ENCODE measurements at places on chromosomes 16 and 17.

DNA sequence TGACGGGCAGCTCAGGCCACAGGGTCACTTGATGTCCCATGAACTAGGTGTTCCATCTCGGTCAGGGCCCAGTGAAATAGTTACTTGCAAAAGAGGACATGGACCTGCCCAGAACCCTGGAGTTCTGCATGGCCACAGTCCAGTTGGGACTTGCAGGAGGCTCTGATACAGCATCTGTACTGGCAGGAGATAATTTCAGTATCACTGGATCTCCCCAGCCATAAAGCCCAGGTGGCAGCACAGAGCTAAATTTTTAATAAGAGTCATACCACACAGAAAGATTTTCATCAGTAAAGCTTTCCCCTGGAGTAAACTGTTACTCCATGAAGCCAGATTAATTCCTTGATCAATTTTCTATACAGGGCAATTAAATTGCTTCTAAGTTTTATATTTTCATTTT lies 18.0 kb upstream of the SLC16A5 start:
- DNase-seq, result no peak

DNA sequence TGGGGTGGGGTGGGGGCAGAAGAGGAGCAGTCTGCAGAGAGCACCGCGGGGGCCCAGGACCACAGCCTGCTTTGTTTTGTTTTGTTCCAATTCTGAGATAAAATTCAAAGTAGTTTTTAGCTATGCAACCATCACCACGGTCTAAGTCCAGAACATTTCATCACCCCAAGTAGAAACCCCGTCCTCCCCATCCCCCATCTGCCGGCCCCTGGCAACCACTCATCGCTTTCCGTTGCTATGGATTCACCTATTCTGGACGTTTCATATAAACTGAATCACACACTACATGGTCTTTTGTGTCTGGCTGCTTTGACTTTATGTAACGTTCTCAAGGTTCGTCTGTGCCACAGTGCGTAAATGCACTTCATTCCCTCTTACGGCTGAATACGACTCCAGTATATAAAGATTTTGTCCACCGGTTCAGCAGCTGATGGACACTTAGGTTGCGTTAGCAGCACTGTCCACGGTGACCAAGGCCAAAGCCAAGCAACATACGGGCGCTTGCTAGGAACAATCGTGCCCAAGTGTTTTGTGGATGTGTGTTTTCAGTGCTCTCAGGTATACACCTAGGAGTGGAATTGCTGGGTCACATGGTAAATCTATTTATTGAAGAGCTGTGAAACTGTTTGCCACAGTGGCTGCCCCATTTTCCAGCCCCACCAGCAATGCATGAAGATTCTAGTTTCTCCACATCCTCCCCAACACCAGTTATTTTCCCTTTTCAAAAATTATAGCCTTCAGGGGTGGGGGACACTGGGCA lies 27.7 kb upstream of the RASD1 start:
- no peak for DNase-seq

GRCh38 chr17:46756081-46756735 lies 62.3 kb downstream of the WNT3 start:
- no peak for DNase-seq

DNA sequence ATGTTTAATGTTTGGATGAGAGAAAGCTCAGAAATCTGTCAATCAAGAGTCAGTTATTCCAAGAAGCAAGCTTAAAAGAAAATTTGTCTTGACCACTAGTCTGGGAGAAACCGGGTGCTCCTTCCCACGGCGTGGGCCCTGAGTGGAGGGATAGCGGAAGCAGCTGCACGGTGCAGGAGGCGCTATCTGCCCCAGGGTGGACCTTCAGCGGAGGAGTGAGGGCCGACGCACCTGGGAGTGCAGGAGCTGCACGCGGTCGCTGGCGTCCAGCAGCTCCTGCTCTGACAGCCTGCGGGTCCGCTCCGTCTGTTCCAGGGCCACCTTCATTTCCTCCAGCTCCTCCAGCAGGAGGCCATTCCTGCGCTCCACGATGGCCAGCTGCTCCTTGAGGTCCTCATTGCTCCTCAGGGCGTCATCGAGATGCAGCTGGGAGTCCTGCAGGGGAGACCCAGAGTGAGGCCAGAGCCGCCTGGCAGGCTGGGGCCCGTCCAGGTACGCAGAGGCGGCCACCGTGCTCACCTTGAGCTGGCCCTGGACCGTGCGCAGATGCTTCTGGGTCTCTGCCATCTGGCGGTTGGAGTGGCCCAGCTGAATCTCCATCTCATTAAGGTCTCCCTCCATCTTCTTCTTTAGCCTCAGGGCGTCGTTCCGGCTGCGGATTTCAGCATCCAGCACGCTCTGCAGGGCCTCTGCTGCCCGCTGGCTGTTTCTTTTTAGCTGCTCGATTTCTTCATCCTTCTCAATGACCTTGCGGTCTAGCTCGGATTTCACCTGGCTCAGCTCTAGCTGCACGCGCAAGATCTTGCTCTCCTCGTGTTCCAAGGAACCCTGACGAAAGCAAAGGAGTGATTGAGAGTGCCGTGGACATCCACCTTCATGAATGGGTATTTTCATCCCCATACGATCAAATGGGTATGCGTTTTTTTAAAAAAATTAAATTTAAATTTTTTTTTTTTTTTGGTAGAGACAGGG lies 63.5 kb downstream of the MYH13 start:
- DNase-seq, result no peak

DNA sequence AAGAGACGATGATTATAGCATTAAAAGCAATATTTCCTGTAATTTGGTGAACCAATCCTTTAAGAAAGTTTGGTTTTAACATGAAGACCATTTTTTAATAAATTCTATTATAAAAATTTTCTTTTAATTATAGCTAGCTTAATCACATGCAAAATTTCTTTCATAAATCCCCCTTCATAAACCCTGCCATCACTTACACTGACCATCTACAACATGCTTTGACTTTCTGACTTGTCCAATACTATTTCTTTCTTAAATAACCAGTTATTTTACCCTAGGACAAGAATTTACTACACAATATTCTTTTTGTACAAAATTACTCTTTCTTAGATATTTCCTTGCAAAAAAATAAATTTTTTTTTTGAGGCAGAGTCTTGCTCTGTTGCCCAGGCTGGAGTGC lies 1334.8 kb downstream of the CDH11 start:
- DNase-seq, result no peak

- DNase-seq, result no peak
Measured at GRCh38 chr16:5858180-5858579, 760.6 kb upstream of the EEF2KMT start.

DNA sequence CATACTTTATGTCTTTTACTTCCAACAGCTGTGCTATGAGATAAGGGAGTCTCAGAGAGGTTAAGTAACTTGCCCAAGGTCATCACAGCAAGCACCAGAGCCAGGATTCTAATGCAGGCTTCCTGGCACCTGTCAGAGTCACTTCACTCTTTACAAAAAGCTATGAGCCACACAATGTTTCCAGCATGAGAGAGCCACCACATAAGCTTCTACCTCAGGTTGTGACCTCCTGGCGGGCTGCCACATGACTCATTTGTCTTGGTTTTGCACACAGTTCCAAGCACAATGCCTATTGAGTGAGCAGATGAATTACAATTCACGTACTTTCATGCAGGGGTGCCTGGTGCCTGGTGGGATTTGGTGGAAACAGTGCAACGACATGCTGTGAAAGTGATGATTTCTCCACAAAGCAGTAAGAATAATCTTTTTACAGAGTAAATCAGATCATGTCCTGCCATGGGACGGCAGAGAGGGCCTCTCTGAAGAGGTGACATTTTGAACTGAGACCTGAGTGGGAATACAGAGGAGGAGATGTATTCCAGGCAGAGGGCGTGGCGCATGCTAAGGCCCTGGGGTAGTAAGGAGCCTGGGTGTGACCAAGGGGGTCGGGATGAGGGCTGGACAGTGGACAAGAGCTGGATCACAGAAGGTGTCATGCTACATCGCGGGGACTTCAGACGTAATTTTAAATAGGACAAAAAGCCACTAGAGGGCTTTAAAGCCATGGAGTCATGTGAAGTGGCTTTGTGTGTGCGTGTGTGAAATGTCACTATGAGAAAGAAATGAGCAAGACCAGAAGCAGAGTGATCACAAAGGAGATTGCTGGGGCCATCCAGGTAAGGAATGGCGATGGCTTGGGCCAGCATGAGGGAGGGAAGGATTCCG lies 53.4 kb downstream of the CACNG3 start:
- DNase-seq, result no peak
